ENCODE measurements at places on chromosomes 2 and 18.

GRCh38 chr18:38305961-38306360 is 740.4 kb upstream of the CELF4 start:
- no peak for DNase-seq

GRCh38 chr2:1479346-1479745 is 66.1 kb downstream of the TPO start:
- DNase-seq, result no peak

DNA sequence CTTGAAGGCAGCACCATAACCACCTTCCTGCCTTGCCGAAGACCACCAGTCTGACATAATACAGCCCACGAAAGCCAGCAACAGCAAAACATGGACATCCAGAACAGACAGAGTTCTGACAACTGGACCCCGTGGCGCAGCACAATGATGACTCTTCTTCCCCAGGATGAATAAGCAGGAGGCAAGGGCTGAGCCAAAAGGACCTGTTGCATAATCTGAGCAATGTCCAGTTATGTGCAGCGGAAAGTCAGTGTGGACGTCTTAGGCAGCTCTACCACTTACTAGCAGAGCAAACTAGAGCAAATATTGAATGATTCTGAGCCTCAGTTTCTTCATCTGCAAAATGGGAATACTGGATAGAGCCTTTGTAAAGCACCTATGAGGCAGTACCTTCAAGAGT is 225.1 kb downstream of the ZBTB7C start:
- DNase-seq, result no peak

DNA sequence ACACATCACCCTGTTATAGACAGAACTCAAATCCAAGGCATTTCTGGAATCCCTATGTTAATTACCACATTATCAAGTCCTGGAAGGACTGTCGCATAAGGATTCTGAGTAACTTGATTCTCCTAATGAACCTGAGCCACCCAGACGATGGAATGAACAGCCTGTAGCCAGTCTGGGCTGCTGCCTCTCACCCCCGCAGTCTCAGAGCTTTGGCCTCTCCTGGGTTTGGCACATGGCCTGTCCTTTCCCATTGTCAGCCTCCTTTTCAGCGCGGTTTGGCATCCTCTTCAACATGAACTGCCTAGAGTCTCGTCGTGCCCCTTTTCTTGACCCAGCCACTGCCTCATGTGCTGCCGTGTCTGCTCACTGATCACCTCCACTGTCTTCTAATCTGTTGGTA is 147.6 kb downstream of the SLC8A1 start:
- DNase-seq, result no peak

- no peak for DNase-seq
Observed at GRCh38 chr2:48310581-48310980, 219.4 kb upstream of the STON1 start.

DNA sequence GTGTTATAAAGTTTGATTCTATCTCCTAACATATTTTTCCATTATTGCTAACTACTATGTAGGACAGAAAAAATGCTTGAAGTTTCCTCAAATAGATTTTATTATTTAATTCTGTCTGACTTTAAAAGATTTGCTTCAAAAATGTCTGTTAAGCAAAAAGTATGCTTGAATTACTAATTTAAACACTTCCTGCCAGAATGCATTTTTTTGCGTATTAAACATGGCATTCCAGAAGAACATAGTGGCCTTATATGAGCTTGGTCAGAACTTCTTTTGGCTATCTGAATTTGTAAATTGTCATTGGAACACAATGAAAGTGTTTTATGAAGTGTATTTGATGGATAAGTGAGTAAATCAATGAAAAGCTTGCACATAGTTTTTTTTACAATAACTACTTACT is 37.8 kb downstream of the MBD5 start:
- no peak for DNase-seq

- no peak for DNase-seq
Observed at GRCh38 chr2:20065885-20066602, 14.6 kb upstream of the LAPTM4A start.

DNA sequence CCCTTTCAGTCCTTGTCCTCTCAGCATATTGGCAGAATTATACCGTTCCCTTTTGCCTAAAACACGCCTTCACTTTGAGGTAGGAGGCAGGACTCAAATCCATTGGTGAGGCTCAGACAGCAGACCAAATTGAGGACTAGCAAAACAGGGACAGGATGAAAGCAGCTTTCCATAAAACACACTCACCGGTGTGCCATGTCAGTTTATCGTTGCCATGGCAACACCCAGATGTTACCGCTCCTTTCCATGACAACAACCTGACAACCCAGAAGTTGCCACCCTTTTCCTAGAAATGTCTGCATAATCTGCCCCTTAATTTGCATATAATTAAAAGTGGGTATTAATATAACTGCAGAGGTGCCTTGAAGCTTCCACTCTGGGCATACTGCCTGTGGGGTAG is 730.4 kb downstream of the METTL4 start:
- no peak for DNase-seq

- peak; percentile 20 for DNase-seq
Observed at GRCh38 chr2:181456660-181457120, 496 bp upstream of the ITGA4 start.

DNA sequence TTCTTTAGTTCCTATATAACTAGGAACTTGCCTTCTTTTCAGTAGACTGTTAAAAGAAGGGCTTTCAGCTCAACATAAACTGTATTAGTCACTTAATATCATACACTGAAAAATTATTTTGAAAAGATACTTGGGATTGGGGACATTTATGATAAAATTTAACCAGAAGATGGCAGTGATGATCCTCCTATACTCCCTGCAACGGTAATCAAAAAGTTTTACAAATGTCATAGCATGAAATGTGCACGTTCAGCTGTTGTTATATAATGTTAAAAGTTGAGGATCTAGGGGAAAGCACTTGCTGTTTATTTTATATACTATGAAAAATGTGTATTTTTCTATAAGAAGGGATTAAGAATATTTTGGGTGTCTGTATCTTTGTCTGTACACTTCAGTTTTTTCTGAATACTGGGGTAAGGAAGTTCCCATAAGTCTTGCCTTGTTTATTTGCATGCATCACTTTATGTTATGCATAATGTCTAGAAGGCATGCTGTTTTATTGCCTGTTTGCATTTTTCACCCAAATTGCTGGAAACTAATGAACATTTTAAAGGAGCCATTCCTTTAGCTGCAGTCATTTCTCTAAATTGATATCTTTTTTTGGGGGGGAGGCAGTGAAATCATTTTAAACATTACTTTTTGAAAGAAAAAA is 19.0 kb downstream of the DYNC1I2 start:
- DNase-seq, result no peak

GRCh38 chr2:110116033-110116710 is 550 bp upstream of the MALL start:
- DNase-seq, result no peak

- no peak for DNase-seq
Observed at GRCh38 chr2:55428258-55428657, 8.6 kb upstream of the CCDC88A start.

DNA sequence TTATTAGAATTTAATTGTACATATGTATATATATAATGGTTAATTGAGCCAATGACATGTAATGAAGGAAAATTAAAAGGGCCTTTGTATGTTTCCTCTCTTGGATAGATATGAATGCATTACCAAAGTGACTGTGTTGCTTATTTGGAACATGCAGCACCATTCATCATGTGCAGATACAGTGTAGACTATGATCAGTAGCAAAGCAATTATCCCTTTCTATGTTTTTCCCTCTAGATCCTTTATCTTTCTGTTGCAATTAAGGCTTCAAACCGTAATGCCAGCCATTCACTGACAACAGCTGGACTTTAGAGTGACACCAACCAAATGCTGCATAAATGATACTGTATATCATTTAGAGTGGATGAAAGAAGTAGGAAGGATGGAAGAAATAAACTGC is 565.2 kb downstream of the NRXN1 start:
- no peak for DNase-seq

- DNase-seq, result no peak
Observed at GRCh38 chr2:215260097-215260677, 51.7 kb upstream of the ATIC start.

DNA sequence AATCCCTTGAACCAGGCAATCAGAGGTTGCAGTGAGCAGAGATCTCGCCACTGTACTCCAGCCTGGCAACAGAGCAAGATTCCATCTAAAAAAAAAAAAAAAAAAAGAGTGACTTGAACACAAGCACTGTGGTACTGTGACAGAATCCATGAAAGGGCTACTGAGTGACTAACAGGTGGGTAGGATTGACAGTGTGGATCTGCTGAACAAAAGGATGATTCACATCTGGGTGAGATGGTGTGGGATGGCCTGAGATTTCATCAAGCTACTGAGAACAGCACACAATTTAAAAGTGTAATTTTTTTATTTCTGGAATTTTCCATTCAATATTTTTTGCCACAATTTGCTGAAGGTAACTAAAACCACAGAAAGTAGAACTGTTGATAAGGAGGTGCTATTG is 13.3 kb upstream of the SP3 start:
- DNase-seq, result no peak

GRCh38 chr18:36155851-36156757 is 26.4 kb downstream of the ELP2 start:
- DNase-seq, result no peak

DNA sequence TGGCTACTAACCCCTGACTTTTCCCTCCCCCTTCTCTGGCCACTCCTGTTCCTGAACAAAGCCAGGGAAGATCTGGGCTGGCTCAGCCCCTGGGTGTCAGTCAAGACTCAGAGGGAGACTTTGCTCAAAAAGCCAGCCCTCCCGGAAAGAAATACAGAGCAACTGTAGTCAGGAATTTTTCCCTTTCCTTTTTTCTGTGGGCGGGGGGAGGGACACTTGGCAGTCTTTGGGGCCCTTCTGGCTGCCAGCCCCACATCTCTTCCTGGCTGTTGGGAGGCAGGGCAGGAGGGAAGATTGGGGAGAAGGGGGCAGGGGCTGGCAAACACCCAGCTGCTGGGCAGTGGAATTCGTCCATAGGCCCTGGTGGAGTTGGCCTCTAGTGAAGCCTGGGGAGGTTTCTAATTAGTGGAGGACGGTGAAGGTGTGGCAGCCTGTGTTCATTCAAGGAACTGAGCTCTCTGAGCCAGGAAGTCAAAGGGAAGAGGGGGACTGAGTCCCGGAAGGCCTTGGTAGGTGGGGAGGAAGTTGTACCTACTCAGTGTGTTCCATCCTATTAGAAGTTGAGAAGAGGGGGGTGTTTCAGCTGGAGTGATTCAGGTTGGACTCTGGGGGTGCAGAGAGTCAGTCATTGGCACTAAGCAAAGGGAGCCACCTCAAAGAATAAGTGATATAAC is 10.9 kb downstream of the IGFBP2 start:
- DNase-seq, result no peak

DNA sequence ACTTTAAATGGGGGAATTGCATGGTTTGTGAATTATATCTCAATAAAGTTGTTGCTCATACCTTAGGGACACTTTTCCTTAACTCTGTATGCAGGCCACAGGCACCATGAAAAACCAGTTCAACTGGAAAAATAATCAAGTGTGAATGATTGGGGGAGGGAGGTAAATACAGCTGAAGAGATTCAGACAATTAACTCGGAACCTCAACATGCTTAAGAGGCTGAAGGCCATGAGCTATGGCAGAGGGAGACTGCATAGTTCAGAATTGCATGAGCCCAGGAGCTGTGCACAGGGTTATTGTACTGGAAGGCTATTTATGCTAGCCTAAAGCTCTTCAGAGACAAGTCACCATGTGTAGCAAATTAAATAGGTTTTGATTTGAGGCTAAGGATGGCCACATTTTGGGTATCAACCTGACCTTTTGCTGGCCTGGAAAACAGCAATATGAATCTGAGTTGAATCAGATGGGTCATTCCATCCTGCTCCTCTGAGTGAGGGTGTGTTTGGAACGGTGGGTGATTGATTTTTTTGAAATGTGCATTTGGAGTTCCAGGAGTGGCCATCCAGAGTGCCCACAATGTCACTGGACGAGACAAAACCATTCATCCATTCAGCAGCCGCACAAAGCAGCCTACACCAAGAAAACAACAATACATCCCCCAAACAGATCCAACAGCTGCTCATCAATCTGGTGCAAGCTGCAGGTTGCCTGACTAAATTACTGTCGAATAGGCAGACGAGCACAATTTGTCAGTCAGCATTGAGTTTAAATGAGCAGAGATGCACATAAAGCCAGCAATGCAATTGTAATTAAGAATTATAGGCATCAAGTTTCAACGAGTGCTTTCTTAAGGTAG is 42.5 kb downstream of the HRH4 start:
- no peak for DNase-seq

DNA sequence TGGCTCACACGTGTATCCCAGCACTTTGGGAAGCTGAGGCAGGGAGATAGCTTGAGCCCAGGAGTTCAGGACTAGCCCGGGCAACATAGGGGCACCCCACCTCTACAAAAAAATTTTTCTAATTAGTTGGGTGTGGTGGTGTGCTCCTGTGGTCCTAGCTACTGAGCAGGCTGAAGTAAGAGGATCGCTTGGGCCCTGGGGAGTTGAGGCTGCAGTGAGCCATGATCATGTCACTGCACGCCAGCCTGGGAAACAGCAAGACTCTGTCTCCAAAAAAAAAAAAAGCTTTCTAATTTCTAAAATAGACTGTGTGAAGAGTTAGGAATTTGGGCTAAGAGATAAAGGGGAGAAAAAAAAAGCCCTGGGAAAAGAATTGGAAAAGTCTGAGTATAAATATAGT is 51.9 kb upstream of the NAB1 start:
- no peak for DNase-seq

DNA sequence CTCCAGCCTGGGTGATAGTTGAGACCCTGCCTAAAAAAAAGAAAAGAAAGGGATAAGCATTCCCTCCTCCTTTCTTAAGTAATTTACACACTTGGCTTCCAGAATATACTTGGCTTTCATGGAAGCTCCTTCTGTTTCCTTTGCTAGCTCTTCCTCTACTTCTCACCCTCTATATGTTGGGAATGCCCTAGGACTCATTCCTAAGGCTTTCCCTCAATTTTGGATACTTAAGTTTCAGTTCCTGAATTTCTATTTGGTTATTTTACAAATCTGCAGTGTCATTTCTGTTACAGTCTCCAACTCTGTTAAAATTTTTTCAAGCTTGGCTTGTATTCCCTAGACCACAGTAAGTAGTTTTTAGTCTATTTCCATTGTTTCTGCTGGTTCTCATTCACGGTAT is 23.6 kb downstream of the SP3 start:
- DNase-seq, result no peak

- no peak for DNase-seq
Observed at GRCh38 chr18:58697146-58697545, 25.9 kb downstream of the MALT1 start.

GRCh38 chr2:217899231-217900009 is 103.4 kb downstream of the TNS1 start:
- no peak for DNase-seq

DNA sequence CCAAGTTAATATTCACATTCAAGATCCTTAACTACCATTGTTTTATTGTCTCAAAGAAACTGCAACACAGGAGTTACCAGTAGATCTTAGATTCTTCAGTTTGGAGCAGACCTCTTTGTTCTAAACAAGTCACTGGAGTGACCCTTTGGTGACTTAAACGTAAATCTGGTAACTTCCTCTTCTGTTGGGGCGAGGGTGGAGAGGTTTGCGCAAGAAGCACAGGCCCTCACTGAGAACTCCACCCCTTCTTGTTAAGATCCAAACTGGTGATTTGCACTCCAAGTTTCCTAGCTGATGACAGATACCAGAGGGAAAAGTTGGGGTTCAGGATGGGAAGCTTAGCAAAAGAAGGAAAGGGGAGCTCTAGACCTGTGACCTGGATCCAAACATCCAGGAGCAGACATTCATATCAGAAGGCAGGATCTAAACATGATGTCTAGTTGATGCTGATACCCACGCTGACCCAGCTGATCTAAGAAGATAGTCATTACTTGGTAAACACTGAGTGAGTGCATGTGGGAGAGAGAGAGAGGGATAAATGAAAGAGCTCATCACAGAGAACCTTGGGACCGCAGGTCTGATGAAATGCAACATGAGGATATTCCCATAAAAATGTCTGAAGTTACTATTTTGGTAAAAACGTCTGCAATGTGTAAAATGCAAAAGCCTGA is 256.0 kb downstream of the CDH20 start:
- DNase-seq, result no peak
